ENCODE measurements at places on chromosomes 6 and 20.

DNA sequence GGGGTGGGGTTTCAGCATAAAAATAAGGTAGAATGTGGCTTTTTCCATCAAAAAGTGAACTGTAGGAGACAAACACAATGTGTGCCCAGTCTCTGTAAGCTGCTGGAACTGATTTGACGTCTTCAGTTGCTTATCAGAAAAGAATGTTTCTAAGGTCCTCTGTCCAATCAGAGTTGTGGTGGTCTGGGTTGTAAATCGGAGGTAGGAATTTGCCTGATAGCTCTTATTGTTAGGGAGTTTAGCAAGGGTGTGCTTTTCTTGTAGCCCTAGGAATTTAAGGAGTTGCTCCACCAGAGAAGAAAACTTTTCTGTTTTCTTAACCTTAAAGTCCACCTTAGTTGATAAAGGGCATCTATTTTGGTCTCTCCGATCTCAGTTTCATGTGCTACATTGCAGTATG, 10.4 kb upstream of the SSTR4 start:
- H3K36me3 ChIP-seq: no peaks in the 10 kb centered on the region
- H3K27me3 ChIP-seq: no peaks in the 10 kb centered on the region
- H3K4me1 ChIP-seq: no peaks in the 10 kb centered on the region
- no peak for DNase-seq
- H3K4me3 ChIP-seq: no peak overlapping the region

DNA sequence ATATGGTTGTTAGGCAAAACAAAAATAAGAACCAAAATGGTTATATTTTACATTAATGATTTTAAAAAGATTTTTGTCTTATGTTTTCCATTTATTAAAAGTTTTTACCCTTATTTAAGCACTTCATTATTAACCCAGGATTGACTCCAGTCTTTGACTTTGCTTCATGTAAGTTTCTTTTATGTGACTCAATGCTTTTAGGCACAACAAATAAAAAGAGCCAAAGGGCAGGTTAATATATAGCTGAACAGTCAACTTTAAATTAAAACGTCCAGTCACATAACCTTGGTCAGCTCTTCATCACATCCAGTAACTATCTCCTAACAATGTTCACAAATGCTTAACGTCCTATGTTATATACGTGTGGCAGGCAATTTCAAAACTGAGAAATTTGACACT, 32.7 kb downstream of the COL21A1 start:
- H3K4me3 ChIP-seq: no peak overlapping the region
- no peak overlapping the region for H3K27ac ChIP-seq
- no peaks in the 10 kb centered on the region for H3K36me3 ChIP-seq
- H3K4me1 ChIP-seq: no peaks in the 10 kb centered on the region
- no peaks in the 10 kb centered on the region for H3K27me3 ChIP-seq

DNA sequence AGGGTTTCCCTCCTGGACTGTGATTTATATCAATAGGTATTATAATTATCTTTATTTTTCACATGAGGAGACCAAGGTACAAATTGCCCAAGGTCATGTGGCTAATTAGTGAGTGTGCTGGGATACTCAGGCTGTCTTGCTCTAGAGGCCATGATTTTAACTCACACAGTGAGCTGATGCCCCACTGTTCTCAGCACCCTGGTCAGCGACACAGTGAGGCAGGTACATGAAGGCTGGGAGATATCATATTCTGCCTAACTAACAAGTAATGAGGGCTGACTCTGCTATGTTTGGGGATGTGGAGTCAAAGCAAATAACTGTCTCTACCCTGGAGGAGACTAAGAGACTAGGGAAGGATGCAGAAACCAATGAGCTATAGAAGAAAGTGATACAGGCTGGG, 501.1 kb downstream of the PTPRT start:
- no peaks in the 10 kb centered on the region for H3K4me1 ChIP-seq
- no peaks in the 10 kb centered on the region for H3K27me3 ChIP-seq
- no peaks in the 10 kb centered on the region for H3K36me3 ChIP-seq
- no peak overlapping the region for H3K4me3 ChIP-seq
- DNase-seq: no peak

DNA sequence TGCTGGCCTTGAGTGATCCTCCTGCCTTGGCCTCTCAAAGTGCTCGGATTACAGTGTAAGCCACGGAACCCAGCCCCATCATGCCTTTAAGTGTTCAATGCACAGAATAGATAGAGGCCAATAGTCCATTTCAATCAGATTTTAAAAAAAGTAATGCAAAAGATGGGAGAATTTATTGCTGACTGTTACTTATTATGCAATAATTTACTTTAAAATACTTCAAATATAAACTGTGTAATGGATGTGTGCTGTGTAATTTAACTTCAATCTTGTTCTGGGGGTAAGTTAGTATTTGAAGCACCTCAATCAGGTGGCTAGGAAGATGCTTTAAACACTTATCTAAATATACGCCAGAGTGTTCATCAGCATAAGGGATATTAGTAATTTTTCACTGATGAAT, 51.7 kb upstream of the BCLAF1 start:
- no peak for DNase-seq
- H3K27ac ChIP-seq: no peak overlapping the region
- no peaks in the 10 kb centered on the region for H3K4me1 ChIP-seq

- H3K27me3 ChIP-seq: no peaks in the 10 kb centered on the region
- H3K4me1 ChIP-seq: no peaks in the 10 kb centered on the region
- DNase-seq: no peak
- H3K27ac ChIP-seq: no peak overlapping the region
- no peaks in the 10 kb centered on the region for H3K36me3 ChIP-seq
- H3K4me3 ChIP-seq: no peak overlapping the region
Measured at GRCh38 chr6:138885156-138885819, 89.4 kb downstream of the ECT2L start.

GRCh38 chr20:19661717-19662636, 96.1 kb upstream of the RIN2 start:
- peak; percentile 77 for DNase-seq
- H3K4me1 ChIP-seq: peaks cover 19% of the 10 kb centered on the region
- no peak overlapping the region for H3K4me3 ChIP-seq

GRCh38 chr6:6587696-6588063, 840 bp upstream of the LY86 start:
- peaks cover 8% of the 10 kb centered on the region for H3K36me3 ChIP-seq
- peak overlapping the region; percentile 84 for H3K4me3 ChIP-seq
- DNase-seq: no peak
- peaks cover 77% of the 10 kb centered on the region for H3K4me1 ChIP-seq
- no peaks in the 10 kb centered on the region for H3K27me3 ChIP-seq
- peak overlapping the region; percentile 91 for H3K27ac ChIP-seq

- no peaks in the 10 kb centered on the region for H3K36me3 ChIP-seq
- H3K4me1 ChIP-seq: no peaks in the 10 kb centered on the region
- DNase-seq: no peak
- no peaks in the 10 kb centered on the region for H3K27me3 ChIP-seq
- no peak overlapping the region for H3K4me3 ChIP-seq
Measured at GRCh38 chr20:15851576-15852215, 721.6 kb downstream of the KIF16B start.

DNA sequence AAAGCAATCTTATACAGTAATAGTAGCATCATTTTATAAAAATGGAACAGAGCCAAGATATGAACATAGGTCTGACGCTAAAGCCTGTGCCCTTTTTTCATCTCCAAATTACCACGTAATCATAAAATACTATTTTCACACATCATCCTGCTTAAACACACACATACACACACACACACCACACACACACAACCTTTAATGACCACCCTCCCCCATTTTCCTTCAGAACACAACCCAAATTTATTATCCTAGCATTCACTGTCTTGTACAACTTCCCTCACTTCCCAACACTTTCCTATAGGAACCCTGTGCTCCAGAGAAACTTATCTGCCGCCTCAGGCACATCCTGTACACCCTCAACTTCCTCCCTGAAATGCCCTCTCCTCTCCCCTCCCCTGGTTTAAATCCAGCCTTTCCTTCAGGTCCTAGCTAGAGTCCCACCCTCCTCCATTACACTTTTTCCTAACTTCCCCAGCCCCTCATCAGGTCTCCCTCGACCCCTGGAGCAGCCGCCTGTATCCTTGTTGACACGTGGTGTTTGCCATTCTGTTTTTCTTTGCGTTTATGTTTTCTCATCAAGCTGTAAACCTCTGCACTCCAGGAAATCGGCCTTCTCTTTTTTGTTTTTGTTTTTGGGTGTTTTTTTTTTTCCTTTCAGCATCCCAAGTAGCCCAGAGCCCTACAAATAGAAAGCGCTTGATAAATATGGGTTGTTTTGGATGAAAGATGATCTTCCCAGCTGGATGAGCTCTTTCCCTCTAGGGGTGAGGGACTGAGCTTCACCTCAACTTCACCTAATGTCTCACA, 968 bp upstream of the MMP24 start:
- DNase-seq: no peak
- H3K4me1 ChIP-seq: peaks cover 9% of the 10 kb centered on the region

GRCh38 chr20:36066777-36067176, 87.8 kb upstream of the EPB41L1 start:
- no peaks in the 10 kb centered on the region for H3K36me3 ChIP-seq
- H3K4me1 ChIP-seq: peaks cover 17% of the 10 kb centered on the region
- H3K27ac ChIP-seq: no peak overlapping the region
- no peak overlapping the region for H3K4me3 ChIP-seq

DNA sequence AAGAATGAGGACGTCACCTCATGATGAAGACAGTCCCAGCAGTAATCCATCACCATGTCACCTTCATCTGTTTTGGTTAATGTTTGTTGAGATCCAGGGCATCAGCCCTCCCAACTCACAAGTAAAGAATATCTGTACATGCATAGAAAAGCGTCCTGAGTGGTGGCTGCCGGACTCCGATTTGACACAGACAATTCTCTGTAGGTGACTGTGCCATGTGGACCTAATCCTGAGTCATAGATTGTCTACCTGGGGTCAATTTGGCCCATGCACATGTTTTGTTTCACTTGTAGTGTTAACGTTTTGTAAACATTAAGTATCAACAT, 168.4 kb upstream of the UST start:
- no peaks in the 10 kb centered on the region for H3K27me3 ChIP-seq
- no peak overlapping the region for H3K4me3 ChIP-seq
- H3K27ac ChIP-seq: no peak overlapping the region
- DNase-seq: no peak

- H3K4me3 ChIP-seq: no peak overlapping the region
- DNase-seq: no peak
- no peaks in the 10 kb centered on the region for H3K4me1 ChIP-seq
Measured at GRCh38 chr20:19456595-19457395, 244.4 kb downstream of the SLC24A3 start.

GRCh38 chr6:51818520-51819022, 268.8 kb downstream of the PKHD1 start:
- H3K36me3 ChIP-seq: no peaks in the 10 kb centered on the region
- H3K4me1 ChIP-seq: no peaks in the 10 kb centered on the region
- H3K27me3 ChIP-seq: no peaks in the 10 kb centered on the region
- no peak overlapping the region for H3K27ac ChIP-seq

GRCh38 chr20:41960166-41960565, 342.0 kb upstream of the CHD6 start:
- no peak for DNase-seq
- H3K27me3 ChIP-seq: no peaks in the 10 kb centered on the region
- H3K4me1 ChIP-seq: no peaks in the 10 kb centered on the region
- H3K4me3 ChIP-seq: no peak overlapping the region

DNA sequence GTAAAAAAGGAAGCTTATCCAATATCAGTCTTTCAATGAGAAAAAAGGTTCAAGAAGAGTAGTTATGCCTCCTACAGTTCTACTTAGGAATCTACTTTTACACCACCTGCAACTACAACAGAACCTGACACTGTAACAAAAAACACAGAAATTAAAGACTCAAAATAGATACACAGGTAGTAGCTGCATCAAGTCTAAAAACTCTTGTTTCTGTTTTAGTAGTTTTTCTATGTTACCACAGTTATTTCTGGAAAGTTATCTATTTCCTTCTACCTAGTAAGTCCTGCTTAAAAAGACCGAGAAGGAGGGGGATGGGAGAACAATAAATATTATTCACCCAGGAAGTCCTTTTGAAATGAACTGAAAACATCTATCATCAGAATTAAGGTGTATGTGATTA, 52.5 kb downstream of the ATG5 start:
- no peak overlapping the region for H3K4me3 ChIP-seq
- peaks cover 16% of the 10 kb centered on the region for H3K36me3 ChIP-seq
- no peaks in the 10 kb centered on the region for H3K27me3 ChIP-seq
- no peak overlapping the region for H3K27ac ChIP-seq

DNA sequence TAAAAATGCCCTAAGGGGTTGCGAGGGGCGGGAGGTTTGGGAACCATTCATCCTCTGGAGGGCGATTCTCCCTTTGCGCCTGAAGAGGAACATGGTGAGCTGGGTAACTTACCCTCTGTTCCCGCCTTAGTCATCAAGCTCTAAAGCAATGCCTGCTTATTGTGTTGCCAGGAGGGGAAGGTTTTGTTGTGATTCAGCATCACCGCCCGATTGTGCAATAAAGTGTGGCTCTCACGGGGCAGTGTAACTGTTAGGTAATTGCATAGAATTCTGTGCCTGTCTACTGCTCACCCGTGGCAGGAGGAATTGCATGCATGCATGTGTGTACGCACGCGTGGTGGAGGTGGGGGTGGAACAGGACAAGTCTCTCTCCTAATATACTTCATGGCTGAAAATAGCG, 95.5 kb upstream of the AGPAT4 start:
- H3K27ac ChIP-seq: no peak overlapping the region
- DNase-seq: no peak
- H3K4me1 ChIP-seq: no peaks in the 10 kb centered on the region

- no peaks in the 10 kb centered on the region for H3K4me1 ChIP-seq
- no peaks in the 10 kb centered on the region for H3K36me3 ChIP-seq
- no peak for DNase-seq
- no peak overlapping the region for H3K4me3 ChIP-seq
- H3K27ac ChIP-seq: no peak overlapping the region
Measured at GRCh38 chr6:74249658-74250057, 553.7 kb downstream of the CD109 start.

GRCh38 chr6:24908650-24909035, 27.1 kb downstream of the RIPOR2 start:
- H3K4me1 ChIP-seq: peaks cover 97% of the 10 kb centered on the region
- DNase-seq: no peak
- H3K4me3 ChIP-seq: peak overlapping the region; percentile 59

GRCh38 chr6:17719323-17720041, 12.8 kb upstream of the NUP153 start:
- H3K4me3 ChIP-seq: no peak overlapping the region
- H3K36me3 ChIP-seq: no peaks in the 10 kb centered on the region
- no peak for DNase-seq
- H3K27ac ChIP-seq: no peak overlapping the region
- H3K4me1 ChIP-seq: no peaks in the 10 kb centered on the region
- H3K27me3 ChIP-seq: no peaks in the 10 kb centered on the region

- H3K4me3 ChIP-seq: no peak overlapping the region
- peaks cover 16% of the 10 kb centered on the region for H3K36me3 ChIP-seq
Measured at GRCh38 chr6:139174961-139175360, 40.1 kb downstream of the HECA start.

GRCh38 chr20:19692685-19693119, 65.4 kb upstream of the RIN2 start:
- no peaks in the 10 kb centered on the region for H3K36me3 ChIP-seq
- H3K27ac ChIP-seq: no peak overlapping the region
- peaks cover 5% of the 10 kb centered on the region for H3K4me1 ChIP-seq
- H3K27me3 ChIP-seq: no peaks in the 10 kb centered on the region
- peak; percentile 73 for DNase-seq

All from B cell (primary cell).